Frontal cortex (tissue), 4 donors: ENCODE measurements at places on chromosomes 1 and 21.

GRCh38 chr1:196317535-196318522, 290.4 kb downstream of the KCNT2 start:
- no peak for DNase-seq

DNA sequence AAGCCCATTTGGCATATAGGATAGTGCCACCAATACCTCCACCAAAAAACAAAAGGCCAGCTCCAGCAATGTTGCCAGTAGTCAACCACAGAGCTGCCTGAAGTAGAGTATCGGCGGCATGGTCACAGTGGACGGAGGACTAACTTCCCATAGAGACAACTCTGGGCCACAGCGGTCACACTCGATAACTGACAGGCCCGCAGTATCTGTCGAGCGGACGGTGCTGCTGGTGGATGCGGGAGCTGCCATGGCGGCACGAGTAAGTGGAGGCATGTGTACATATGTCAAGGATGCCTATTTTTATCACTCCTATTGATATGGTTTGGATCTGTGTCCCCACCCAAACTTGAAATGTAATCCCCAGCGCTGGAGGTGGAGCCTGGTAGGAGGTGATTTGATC, 4.1 kb downstream of the KRTAP12-1 start:
- DNase-seq = no peak

- DNase-seq = no peak
Observed at GRCh38 chr1:156001662-156002171, 19.0 kb downstream of the SSR2 start.

DNA sequence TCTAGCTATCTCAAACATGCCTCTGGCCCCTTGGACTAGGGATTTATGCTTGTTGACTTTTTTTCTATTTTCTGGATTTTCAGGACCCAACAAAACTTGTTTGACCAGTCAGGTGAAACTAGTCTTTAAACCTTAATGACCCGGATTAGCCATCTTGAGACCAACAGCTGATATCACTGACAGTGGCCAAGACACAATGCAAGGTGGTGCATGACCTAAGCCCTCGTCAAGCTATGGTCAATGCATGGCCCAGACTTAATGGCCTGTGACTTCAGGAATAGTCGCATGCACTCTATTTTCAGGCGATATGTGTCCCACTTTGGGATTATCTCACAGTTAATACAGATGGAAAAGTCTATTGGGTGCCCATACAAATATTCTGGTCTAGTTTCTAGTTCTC, 190.4 kb downstream of the ZBTB18 start:
- DNase-seq = no peak

GRCh38 chr1:23393706-23394105, 24.1 kb upstream of the ZNF436 start:
- no peak for DNase-seq

DNA sequence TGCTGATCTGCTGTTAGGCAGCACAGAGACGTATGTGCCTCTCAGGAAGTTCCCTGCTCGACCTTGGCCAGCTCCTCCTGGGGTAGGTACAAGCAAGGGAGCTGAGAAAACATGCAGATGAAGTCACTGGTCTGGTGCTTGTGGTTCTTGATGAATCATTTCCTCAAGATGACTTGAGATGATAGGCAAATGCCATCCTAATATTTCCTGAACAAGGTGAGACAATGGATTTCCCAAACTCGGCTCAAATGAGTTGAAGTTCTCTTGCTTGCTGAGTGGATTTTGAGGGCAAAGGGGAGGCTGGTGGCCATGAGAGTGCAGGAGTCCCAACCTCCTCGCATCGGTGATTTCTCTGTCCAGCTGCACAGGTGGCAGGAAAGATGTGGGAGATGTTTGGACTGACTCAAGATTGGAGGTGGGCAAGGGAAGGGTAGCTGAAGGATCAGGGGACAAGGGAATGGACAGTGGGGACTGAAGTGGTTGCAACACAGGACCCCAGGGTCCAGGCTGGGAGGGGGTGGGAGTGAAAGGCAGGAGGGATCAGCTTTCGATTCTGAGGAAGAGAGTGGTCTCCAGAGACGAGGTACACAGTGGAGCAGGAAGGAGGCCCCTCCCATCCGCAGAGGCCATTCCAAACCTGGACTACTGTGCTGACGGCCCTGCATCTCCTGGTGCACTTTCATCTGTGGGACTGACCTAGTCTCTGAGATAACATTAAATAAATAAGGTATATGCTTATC, 63.9 kb downstream of the CAPN2 start:
- DNase-seq = no peak

DNA sequence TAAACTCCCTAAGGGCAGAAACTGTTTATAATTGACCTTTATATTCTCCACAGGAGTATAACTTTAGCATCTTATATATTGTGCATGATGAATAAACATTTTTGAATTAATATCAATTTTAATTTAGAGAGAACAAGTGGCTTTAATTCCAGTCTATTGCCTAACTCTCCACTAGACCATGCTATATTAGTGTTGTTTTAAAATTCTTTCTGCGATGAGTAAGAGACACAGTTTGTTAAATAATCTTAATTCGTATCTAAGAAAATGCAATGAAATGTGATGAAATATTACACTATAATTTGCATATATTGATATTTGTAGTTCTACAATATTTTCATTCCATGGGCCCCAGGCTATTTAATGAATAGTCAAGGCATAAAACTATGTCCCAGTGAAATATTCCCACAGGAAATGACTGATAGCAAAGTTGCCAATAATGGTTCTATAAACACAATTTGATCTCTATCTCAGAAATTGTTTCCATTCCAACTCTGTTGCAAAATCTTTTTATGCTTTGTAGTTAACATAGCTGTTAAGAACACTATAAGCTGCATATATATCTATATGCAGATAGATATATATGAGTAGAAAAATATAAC, 2.9 kb upstream of the SYDE2 start:
- DNase-seq = no peak

- no peak for DNase-seq
Observed at GRCh38 chr1:39159224-39160036, 45.1 kb upstream of the MACF1 start.

DNA sequence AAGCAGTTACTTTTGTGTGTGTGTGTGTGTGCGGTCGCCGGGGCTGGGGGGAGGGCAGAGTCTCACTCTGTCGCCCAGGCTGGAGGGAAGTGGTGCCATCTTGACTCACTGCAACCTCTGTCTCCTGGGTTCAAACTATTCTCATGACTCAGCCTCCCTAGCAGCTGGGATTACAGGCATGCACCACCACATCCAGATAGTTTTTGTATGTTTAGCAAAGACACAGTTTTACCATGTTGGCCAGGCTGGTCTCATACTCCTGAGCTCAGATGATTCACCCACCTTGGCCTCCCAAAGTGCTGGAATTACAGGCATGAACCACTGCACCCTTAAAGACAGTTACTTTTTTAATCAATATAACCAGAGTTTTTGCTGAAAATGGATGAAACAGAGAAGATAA, 207.0 kb downstream of the PTPRC start:
- DNase-seq = no peak

GRCh38 chr1:102498929-102499328, 502.2 kb upstream of the OLFM3 start:
- no peak for DNase-seq

DNA sequence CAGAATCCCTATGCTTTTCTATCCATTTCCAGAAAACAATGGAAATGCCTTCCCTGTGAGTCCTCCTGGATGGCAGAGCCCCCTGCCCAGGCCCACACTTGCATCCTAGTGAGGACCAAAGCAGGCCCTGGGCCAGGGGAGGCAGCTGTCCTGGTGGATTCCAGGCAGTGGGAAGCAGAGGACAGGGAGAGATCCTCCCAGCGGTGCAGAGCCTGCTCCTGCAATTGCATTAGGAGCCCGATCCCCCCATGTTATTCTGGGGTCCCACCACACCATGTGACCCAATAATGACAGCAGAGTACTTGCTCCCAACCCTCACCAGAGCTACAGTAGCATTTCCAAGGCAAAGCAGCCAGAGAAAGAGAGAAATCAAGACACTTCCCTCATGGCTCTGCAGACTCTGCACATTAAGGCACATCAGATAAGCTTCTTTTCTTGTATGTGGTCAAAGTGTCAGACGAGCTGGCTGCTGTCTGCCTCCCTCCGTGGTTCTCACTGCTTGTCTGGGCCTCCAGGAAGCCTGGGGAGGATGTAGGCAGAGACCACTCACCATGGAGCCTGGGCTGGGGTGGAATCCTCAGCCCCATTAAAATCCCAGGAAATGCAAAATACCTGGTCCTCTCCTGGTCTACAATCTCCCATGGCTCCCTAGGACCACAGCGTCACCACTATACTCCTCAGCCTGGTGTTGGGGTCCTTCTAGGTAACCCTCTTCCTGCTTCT, 54.9 kb upstream of the RUNX3 start:
- DNase-seq = no peak

- no peak for DNase-seq
Observed at GRCh38 chr1:62487956-62488355, 51.1 kb downstream of the USP1 start.

DNA sequence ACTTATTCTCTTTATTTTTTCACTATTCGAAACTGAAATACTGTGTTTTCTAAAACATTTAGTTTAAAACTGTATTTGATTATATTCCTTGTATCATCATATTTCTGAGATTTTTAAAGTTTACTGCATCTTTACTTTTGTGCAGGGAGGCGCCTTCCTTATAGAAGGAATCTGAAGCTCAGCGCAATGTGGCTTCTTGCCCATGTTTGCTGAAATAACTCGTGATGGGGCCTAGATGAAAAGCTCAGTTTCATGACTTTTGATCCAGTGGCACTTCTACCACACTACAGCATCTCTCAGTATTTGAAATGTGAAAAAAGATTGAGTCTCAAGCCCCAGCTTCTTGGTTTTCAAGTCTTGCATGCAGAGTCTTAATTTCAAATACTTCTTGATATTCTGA, 28.4 kb downstream of the CACHD1 start:
- no peak for DNase-seq

- no peak for DNase-seq
Observed at GRCh38 chr1:53683986-53684740, 54.8 kb downstream of the GLIS1 start.

DNA sequence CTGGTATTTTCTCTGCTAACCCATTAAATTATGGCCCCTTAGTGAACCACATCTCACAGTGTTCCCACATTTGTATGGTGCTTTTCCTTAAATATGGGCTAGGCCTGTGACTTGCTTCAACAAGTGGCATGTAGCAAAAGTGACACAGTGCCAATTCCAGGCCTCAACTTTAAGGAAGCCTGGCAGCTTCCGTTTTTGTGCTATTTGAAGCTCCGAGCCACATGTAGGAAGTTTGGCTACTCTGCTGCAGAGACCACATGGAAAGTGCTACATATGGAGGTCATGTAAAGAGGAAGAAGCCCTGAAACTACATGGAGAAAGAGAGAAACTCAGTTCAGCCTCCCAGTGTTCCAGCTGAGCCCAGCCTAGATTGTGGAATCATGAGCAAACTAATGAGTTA, 28.5 kb upstream of the DR1 start:
- no peak for DNase-seq

GRCh38 chr1:11978301-11978700, 1.9 kb upstream of the MFN2 start:
- DNase-seq = no peak

DNA sequence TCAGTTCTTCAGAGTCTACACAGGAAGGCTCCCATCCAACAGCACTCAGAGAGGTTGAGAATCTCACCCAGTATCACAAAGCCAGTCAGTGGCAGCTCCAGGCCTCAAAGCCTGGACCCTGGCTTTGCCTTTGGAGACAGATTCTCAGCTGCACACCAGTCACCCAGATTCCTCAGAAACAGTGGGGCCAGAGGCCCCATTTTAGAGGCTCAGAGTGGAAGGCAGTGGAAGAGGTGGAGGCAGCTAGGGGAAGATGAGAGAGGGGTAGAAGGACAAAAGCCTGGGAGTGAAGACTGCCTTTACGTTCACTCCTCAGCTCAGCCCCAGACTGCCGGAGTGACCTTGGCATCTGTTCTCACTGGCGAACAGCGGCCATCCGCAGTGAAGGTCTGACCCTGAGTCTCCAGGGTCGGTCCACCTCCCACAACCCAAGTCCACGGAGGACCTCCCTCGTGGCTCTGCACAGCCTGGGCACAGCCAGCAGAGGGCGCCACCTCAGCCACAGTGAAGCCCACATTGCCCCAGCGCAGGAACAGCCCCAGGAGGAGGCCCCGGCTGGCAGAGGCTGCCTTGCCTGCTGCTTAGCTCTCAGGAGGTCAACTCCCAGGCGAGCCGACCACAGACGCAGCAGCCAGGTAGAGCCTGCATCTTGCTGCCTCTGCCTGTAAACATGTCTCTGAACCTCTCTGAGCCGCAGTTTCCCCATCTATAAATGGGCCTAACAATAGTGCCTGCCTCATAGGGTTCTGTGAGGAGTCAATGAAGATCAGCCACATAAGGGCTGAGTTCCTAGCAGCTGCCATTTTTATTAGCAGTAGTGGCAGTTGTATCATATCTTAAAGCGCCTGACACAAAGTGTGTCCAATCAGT, 5.9 kb upstream of the FNDC5 start:
- peak; percentile 62 for DNase-seq

DNA sequence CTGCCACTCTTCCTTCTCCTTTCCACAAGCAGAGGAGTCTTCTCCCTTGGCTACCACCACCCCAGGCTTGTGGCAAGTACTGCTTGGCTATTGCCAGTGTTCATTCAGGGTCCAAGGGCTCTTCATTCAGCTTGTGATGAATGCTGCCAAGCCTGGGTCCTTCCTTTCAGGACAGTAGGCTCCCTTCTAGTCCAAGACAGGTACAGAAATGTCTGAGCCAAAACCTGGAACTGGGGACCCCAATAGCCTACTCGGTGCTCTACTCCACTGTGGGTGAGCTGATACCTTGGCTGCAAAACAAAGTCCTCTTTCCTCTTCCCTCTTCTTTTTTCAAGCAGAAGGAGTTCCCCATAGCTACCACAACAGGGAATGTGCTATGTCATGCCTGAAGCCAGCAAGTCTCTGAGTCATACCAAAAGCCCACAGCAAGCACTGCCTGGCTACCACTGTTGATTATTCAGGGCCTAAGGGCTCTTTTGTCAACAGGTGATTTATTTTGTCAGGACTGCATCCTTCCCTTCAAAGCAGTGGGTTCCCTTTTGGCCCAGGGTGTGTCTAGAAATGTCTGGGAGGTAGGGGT, 268.9 kb downstream of the HHAT start:
- DNase-seq = no peak

- DNase-seq = no peak
Observed at GRCh38 chr1:32962248-32962896, 2.2 kb downstream of the RNF19B start.

DNA sequence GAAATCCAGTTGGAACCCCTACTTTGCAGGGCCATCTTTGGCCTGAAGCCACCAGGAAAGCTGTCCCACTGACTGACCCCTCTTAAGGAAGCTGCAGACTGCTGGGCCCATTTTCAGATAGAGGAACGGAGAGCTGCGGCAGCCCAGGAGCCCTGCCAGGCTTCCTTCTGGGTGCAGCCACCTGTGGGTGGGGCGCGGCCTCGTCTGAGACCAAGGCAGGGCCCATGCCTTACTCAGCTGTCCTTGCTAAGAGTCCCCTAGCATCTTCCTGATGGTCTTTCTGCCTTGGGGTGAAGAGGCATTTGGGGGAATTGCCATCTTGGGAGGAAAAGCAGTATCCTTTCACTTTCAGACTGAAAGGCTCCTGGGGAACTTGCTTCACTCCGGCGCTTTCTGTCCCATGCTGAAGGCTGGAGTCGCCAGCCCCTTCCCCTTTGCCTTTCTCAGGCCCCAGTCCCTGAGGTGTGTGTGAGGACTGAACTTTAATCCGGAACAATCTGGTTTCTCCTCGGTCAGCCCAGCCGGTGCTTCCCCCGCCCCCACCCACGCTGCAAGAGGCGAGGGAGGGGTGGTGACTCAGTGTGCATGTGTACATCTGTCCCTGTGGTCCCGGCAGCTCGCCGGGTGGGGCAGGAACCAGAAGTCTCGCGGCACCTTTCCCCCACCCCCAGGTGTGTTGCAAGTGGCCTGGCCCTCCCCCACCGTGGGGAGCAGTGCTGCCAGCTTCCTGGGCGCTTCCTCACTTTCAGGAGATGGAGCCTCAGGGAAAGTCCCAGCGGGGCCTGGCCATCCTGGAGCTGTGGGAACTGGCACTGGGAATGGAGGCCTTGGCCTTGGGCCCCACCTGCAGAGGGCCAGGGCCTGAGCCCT, 5.1 kb downstream of the ZC3H12A start:
- DNase-seq = no peak
